ENCODE measurements at places on chromosomes 6 and 20.

- peak; percentile 66 for DNase-seq
These were observed 93.4 kb downstream of the ANKS1A start for GRCh38 chr6:34982424-34982852.

GRCh38 chr6:36340618-36341454 lies 4.1 kb upstream of the BNIP5 start:
- DNase-seq: no peak

DNA sequence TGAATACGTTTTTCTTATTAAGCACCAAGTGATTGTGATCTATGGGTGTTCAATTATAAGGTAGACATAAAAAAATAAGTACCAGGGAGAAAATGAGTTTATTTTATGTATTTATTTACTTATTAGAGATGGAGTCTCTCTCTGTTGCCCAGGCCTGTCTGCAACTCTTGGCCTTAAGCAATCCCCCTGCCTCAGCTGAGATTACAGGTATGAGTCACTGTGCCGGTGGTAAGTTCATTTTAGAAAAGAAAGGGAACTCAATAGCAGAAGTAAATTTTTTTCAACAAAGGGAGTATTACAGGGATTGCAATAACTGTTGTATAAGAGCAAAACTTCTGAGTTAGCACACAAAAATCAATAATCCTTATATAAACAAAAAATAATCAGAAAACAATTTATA lies 98.7 kb upstream of the FUT9 start:
- DNase-seq: no peak

DNA sequence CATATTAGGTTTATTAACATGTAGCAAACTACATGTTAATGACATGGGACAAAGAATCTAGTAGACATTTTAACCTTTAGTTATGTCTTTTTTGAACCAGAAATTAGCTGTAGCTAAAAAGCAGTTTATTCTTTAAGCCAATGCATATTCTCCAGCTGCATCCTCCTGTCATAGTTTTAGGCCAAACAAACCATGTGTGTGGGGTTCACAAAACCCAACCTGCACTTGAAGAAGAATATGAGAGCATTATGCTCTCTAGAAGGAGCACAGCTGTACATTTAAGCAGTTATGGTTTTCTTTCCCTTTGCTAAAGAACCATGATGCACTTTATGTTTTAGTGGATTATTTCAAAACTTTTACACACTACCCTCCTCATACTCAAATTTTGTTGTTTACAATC lies 46.2 kb downstream of the AKIRIN2 start:
- no peak for DNase-seq

DNA sequence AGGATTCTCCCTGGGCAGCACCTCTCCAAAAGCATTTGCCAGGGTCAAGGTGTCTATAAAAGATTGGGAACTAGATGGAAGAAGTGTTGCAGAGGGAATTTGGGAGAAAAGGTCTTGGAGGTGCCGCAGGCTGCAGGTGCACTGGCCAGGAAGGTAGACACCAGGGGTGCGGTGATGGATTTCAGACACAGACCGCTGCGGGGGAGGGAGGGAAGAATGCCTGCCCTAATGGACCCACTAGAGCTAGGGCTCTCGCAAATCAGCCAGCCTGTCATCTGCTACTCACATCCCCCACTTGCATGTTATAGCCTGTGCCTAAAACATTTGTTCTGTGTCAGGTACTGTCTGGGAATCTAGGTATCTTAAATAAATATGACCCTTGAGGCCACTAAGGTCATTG lies 193.6 kb upstream of the SLC24A3 start:
- no peak for DNase-seq

GRCh38 chr6:97145691-97146090 lies 137.3 kb downstream of the MMS22L start:
- no peak for DNase-seq

DNA sequence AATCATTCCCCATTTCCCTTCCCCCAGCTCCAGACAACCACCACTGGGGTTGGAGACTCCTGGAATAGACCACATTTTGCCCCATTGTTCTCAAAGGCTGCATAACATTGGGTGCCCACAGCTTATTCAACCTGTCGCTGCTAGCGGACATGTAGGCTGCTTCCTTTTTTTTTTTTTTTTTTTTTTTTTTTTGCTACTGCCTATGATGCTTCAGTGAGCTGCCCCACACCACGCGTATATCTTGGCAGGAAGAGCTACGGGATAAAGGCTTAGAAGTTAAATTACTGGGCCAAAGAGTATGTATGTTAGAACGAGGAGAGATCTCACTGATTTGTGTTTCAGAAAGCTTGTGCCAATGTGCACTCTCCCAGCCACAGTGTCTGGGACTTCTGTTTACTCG lies 7.0 kb downstream of the LBP start:
- no peak for DNase-seq

DNA sequence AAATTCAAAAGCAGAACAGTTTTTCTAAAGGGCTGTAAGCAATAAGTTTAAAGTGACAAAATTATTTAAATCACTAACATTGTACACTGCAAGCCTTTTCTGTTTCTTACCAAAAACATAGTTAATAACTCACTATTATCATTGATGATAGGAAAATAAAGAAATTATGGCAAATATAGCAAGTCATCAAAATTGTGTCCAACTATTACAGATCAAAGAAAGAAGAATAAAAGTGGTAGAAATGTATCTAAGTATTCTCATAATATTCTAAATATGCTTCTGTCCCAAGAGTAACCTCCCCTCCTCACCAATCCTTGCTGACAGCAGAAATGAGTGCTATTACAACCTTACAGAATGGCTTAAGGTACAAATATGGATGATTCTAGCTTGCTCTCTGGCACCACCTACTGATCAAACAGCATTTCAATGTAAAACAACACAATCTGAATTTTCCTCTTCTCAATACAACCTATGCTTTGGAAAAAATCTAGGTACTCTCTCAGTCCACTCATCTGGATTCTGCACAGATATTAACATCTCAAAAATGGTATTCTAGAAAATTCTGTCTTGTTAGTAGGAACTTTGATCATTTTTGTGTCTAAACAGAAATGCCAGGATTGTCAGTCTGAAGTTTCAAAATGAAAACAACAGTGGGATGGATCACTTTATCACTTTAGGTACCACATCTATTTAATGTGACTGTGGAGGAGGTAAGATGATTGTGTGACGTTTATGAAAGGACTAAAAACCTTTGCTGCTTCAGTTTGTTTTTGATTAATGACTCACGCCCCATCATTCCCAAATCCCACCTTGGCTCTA lies 40.9 kb downstream of the ZFP64 start:
- no peak for DNase-seq

DNA sequence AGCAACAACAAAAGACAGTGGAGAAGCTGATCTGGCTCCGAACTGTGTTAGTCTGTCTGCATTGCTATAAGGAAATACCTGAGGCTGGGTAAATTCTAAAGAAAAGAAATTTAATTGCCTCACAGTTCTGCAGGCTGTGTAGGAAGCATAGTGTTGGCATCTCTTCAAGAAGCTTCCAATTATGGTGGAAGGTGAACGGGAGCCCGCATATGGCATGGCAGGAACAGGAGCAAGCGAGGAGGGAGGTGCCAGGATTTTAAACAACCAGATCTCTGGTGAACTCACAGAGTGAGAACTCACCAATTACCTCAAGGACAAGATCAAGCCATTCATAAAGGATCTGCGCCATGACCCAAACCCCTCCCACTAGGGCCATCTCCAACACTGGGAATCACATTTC lies 293.5 kb downstream of the SMOC2 start:
- no peak for DNase-seq

DNA sequence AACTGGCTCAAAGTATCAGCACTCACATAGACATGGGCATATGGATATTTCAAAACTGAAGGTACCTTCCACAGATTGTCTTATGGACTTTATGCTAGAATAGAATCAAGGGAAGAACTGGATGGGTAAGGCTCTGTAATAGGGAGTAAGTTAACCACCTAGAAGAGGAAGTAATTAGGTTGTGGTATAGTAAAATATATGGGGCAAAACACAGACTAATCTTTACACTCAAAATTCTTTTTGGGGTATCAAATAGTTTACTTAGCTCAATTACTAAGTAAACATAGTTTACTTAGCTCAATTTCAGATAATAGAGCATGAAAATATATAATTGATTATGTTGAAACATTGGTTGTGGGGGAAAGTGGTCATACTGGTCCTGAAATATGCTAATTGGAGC lies 94.2 kb upstream of the ATXN1 start:
- DNase-seq: no peak

- DNase-seq: no peak
These were observed 439.4 kb upstream of the ARID1B start for GRCh38 chr6:156337801-156338200.

- no peak for DNase-seq
These were observed 350.0 kb downstream of the CD83 start for GRCh38 chr6:14467591-14467990.

DNA sequence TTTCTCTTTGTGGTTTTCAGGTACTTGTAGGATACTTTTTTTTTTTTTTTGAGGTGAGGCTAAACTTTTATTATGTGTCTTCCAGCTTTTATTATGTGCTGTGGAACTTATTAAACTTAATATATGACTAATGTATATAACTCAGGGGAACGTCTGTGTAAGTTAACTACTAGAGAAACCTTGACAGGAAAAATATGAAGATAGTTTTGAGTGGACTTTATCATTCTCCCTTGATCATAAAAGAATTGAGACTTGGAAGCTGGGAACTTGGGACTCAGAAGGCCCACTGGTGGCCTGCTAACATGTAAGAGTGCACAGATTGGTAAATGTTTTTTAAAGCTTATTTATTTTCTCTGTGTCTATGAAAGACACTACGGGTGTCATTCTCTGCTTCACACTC lies 73.1 kb downstream of the CARMIL1 start:
- DNase-seq: no peak

DNA sequence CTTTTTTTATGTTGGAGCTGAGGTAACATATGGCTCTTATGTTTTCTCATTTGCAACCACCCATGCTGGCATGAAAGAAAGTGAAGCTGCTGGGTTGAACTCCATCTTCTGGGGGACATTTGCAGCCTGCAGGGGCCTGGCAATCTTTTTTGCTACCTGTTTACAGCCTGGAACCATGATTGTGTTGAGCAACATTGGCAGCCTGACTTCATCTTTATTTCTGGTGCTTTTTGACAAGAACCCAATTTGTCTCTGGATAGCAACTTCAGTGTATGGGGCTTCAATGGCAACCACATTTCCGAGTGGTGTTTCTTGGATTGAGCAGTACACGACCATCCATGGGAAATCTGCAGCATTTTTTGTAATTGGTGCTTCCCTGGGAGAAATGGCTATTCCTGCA lies 179.0 kb downstream of the SLC16A10 start:
- DNase-seq: no peak

DNA sequence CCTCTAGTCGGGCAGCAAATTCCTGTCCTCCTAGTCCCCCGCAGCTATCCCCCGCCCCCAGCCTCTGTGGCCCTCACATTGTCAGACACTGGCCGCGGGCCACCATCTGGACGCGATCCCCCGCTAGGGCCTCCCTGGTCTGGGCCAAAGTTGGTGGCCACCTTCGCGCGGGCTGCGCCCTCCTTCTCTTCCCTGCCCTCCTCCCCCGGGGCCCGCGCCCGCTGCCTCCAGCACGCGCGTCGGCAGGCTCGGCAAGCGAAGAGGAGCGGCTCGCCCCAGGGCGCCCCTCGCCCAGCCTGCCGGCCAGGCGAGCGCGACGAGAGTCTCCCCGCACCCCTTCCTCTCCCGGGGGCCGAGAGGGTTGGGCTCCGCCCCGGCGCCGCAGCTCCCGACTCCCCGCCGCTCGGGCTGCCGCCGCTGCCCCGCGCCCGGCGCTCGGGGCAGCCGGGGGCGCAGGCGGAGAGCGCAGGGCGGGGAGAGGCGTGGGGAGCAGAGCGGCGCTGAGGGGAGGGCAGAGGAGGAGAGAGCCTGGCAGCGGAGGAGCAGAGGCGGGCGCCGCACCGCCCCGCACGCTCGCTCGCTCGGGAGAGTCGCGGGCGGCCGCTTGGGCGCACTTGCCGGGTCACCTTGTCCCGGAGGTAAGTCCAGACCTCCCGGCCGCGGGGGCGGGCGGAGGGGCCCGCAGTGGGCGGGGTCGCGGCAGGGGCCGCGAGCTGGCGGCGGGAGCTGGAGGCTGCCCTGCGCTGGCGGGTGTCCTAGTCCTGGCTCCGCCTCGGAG lies at the start of gene SYNDIG1:
Gene SYNDIG1 (plus strand): TSS at position 514 of the 778 bp plus-strand sequence. CDS start 73,469 bp downstream, outside the sequence.
- DNase-seq: peak; percentile 24

GRCh38 chr20:60210779-60211617 lies 252.8 kb downstream of the CDH26 start:
- peak; percentile 48 for DNase-seq

DNA sequence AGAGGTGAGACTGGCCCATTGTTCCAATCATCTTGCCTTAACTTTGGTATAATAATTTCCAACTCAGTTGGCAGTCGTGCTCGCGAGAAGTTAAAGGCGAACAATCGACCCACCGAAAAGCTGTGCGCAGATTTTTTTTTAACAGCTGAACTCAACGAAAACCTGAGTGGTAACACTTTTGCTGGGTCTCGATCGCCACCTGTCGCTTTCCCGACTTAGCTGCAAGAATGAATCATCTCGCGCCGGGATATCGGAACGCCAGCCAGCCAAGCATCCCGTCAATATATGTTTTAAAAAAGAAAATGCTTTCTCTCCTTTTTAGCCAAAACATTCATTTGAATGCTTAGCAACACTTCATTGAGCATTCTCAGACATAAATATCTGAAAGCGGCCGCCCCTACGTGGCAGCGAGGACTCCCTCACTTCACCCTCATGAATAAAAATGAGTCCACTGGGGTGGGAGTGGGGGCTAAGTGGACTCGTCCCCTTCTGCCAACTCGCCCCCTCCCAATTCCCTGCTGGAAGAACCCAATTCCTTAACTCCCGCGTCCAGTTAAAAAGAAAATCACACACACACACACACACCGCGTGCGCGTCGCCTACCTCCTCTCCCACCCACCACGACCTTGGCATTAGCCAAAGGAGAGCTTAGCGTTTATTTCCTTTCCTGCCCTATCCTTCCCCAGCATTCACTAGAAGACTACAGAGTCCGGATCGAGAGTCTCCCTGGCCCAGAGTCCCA lies 1.5 kb downstream of the COL12A1 start:
- peak; percentile 31 for DNase-seq

- no peak for DNase-seq
These were observed 41.9 kb upstream of the ERVFRD-1 start for GRCh38 chr6:11153447-11153846.

DNA sequence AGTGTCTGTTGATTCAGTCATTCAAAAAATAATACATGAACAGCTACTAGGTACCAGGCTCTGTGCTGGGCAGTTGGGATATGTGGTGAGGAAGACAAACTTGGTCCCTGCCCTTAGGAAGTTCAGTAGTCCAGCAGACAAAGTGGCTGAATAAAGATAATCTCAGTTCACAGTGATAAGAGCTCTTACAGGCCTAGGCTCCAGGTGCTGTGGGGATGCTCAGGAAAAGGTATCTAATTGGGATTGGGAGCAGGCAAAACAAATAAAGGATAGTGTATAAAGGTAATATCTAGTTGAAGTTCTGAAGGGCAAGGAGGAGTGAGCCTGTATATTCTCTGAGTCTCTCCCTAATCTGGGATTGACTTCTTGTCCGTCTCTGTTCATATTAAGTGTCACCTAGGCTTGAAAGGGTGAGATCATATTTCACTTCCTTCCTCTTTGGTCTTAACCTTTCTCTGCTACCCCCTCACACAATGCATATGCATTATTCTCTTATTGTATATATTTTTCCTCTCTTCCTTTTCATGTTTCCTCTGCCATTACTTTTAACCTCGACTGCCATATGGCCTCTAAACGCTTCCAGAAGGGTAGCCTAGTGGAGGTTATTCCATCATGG lies 13.5 kb downstream of the PTPN1 start:
- no peak for DNase-seq

GRCh38 chr6:2783188-2783963 lies 18.2 kb downstream of the WRNIP1 start:
- DNase-seq: no peak
